ENCODE measurements at places on chromosomes 1 and 21.
A peak's percentile ranks its signal among the peaks of the same experiment; 100 is the strongest.

GRCh38 chr21:15514073-15514946 lies 215.5 kb upstream of the USP25 start:
- no peak for DNase-seq

DNA sequence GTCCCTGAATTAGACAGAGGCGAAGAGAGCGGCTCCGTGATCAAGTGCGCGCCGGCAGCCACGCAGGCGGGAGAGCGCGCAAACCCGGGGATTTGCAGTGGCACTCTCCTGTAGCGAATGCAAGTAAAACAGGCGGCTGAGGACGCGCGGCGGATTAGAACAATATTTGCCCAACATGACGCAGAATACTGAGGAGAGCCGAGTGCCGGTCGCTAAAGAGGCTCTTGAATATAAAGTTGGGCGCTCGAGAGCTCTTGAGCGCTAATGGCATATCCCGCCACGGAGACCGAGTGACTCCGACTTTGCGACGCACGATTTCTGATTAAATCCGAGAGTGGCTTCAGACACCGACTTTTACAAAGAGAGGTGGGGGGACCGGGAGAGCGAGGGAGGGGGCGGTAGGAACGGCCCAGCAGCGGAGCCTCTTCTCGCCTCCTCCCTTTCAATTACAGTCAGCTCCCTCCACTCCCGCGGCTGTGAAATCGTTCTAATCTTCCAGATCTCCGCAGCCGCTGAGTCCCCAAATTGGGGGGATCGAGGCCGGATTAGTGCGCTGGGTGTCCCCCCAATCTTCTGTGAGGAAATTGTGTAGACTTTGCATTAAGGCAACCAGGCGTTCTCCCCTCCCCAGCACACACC lies 2.3 kb downstream of the PAX7 start:
- no peak for DNase-seq

- peak; percentile 77 for DNase-seq
Observed at GRCh38 chr1:209860293-209860881, 32.6 kb downstream of the UTP25 start.

DNA sequence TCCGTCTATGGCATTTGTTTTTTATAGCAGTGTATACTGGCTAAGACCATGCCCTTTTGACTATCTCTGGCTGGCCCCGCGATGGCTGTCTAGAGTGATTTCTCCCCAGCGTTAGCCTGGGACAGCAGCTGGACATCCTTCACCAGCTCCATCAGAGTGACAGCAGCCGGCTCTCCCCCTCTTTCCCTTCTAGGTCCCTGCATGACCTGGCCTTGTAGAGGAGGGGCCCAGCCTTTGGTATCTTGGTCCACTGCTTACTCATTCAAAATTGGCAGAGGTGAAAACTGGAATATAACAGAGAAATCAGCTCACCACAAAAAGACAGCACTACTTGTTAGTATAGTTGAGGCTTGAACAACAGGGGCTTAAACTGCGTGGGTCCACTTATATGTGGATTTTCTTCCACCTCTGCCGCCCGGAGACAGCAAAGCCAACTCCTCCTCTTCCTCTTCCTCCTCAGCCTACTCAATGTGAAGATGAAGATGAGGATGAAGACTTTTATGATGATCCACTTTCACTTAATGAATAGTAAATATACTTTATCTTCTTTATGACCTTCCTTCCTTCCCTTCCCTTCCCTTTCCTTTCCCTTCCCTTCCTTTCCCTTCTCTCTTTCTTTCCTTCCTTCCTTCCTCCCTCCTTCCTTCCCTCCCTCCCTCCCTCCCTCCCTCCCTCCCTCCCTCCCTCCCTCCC lies 29.4 kb upstream of the B3GALNT2 start:
- no peak for DNase-seq

DNA sequence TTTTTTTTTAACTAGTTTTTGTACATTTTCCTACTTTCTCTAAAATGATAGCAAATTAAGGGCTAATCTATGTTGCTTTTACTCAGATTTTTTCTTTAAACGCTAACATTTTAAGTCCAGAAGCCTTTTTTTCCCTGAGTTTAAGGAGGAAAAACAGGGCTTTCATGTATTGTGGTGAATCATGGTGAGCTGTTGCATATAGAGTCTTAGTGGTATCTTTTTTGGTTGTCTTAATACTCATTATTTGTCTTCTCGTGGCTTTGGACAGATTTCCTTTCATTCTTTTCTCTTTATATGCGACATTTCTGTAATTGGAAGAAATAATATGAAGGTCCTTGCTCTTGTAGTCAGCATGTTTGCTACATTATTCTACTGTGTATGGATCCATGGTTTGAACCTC lies 1015.6 kb downstream of the PLA2G4A start:
- no peak for DNase-seq

- peak; percentile 79 for DNase-seq
Observed at GRCh38 chr1:203051841-203052324, 25.6 kb downstream of the PPFIA4 start.

GRCh38 chr1:230798491-230798890 lies 51.3 kb downstream of the CAPN9 start:
- no peak for DNase-seq

DNA sequence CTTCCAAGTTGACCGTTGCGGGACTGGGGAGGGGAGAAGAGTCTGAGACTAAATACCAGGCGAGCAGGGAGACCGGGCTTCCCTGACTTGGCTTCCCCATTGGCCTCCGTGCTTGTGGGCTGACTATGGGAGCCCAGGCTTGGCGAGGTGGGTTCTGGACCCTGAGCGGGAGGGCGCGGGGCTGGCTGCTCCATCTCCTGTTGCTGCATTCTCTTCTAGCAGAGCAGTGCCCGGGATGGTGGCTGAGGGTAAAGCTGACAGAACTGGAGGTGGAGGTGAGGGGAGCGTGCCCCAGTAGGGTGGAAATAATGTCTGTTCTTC lies 689 bp downstream of the LGR6 start:
- DNase-seq, result no peak

- no peak for DNase-seq
Observed at GRCh38 chr1:19980314-19980713, 896 bp upstream of the PLA2G2A start.

GRCh38 chr1:38741341-38741740 lies 118.2 kb downstream of the RRAGC start:
- no peak for DNase-seq

GRCh38 chr1:14871218-14871970 lies 272.9 kb downstream of the KAZN start:
- DNase-seq, result no peak

GRCh38 chr1:202579806-202580205 lies 130.4 kb downstream of the SYT2 start:
- no peak for DNase-seq

DNA sequence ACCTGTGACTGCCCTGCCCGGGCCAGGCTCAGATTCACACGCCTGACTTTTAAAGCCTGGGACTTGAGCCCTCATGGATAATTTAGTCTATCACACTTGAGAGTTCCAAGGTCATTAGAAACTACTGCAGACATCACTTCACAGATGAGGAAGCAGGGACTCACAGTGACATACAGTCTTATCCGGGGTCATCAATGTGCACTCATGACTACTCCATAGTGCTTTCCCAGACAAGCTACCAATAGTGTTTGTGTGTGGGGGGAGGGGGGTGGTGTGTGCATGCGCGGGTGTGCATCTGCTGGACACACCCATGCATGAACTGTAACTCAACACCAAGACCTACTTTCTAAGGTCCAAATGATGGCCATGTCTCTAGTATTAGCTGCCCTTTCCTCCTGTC lies 16.1 kb upstream of the SLC5A9 start:
- DNase-seq, result no peak

GRCh38 chr1:107004421-107004820 lies 52.1 kb upstream of the PRMT6 start:
- DNase-seq, result no peak

- DNase-seq, result no peak
Observed at GRCh38 chr1:14732728-14733047, 134.2 kb downstream of the KAZN start.

GRCh38 chr1:27416387-27417111 lies 24.1 kb downstream of the GPR3 start:
- DNase-seq, result peak; percentile 51

- DNase-seq, result no peak
Observed at GRCh38 chr1:5935026-5935425, 57.2 kb downstream of the NPHP4 start.

GRCh38 chr1:32352831-32353383 lies 9.4 kb downstream of the FAM229A start:
- no peak for DNase-seq

DNA sequence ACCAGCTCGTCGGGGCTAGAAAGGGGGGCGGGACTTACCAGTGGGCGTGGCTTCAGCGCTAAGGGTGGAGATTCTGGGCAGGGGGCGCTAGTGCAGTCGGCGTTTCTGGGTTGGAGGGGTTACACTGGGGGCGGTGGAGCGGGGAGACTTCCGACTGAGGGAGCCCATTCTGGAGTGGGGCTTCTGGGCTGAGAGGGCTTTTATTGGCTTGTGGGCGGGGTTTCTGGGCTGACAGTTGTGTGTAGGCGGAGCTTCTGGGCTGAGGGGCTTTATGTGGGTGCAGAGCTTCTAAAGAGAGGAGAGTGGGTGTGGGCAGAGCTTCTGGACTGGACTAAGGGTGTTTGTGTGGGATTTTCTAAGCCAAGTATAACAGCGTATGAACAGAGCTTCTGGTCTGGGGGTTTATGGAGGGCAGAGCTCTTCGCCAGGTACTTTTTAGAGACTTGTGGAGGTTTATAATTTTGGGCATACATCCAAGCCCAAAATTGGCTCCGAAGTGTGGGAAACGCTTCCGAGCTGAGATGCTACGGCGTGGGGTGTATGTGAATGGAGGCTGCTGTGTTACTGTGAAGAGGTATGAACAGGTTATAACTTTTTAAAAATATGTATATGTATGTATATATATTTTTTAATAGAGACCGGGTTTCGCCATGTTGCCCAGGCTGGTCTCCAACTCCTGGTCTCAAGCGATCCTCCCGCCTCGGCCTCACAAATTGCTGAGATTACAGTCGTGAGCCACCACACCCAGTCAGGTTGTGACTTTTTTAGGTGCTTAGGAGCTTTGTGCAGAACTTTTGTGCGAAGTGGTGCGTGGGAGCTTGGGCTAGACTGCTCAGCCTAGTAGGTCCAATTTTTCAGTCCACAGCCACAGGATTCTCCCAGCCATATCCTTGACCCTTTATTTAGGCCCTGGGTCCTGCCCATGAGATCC lies 825 bp downstream of the TMEM39B start:
- DNase-seq, result no peak

GRCh38 chr1:210372491-210372890 lies 43.8 kb downstream of the HHAT start:
- no peak for DNase-seq

GRCh38 chr1:177256153-177257075 lies 85.7 kb downstream of the BRINP2 start:
- DNase-seq, result no peak

GRCh38 chr1:167617153-167618147 lies 12.6 kb upstream of the RCSD1 start:
- no peak for DNase-seq

- peak; percentile 83 for DNase-seq
Observed at GRCh38 chr21:44331650-44332307, 7.4 kb downstream of the CFAP410 start.

DNA sequence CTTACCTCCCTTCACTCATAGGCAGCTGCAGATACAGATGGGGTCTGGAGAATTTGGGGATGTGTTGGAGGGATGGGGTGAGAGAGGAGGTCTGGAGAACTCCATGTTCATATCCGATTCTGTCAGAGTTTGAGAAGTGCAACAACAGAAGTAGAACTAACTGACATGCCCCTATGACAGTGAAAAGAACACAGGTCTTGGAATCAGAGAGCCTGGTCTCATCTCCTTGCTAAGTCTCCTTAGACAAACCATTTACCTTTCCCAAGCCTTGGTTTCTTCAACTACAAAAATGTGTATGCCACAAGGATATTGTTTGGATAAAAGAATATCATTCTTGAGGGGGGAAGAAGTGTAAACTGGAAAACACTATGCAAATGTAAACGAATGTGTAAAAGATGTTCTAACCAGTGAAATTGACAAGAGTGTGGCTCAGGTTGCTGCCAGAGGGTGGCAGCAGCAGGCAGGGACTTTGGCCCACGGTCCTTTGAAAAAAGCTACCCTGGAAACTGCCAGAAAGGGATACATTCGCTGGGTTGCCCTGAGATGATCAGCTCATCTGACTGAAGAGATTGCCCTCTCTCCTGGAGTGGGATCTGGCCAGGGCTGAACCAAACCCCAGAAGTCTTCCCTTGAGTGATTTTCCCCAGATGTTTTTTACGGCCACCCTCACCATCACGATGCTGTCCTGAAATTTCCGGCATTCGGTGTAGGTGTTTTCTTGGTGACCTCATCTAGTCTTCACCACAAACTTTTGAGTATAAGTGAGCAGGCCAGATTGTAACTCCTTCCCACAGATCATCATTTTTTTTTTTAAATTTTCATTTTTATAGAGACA lies 17.0 kb upstream of the CD2 start:
- DNase-seq, result no peak

DNA sequence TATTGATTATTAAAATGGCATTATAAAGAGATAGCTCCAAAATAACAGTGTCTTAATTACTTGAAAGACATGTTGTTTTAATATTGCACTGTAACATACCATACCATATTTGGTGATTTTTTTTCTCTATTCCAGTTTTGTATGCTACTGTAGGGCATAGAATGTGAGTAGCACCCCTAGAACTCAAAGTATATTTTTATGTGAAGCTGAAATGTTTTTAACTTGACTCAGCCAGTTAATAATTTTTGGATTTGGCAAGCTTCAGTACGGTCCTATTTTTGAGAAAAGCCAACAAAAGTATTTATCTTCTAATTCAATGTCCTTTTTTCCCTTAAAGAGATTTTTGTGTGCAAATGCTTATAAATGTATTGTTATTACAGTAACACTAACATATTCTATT lies 593.8 kb downstream of the USP25 start:
- no peak for DNase-seq

DNA sequence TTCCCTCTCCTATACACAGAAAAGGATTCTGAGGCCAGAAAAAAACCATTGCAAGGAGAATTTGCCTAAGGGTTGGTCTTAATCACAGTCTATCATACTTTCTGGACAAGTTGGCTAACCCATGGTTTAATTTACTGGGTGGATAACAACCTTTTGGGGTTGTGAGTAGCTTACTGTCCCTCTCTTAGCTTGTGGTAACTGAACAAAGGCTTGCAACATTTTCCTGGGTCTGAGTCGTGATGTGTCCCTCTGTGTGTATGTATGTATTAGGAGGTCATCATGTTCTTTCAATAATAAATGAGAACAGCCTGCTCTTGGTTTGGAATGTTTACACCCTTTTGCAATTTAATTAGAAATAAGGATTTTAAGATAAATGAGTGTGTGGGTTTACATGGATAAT lies 36.7 kb downstream of the PAPPA2 start:
- no peak for DNase-seq

DNA sequence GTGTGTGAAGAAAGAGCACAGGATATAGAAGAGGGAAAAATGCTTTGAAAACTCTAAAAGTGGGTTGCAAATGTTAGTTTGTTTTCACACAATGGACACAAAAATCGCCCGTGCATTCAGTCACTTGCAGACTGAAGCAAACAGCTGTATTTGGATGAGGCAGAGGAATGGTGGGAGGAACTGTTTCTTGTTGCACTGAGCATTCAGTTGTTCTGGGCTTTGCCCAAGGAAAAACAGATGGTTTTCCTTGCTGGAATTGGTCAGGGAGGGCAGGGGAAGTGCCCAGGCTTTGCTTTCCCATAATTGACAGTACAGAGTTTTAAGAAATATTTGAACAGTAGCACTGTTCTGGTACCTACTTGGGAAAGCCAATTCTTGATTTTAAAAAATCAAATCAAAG lies 19.5 kb upstream of the WARS2 start:
- no peak for DNase-seq
